ENCODE measurements at places on chromosomes 5 and 9.
A peak's percentile ranks its signal among the peaks of the same experiment; 100 is the strongest.

DNA sequence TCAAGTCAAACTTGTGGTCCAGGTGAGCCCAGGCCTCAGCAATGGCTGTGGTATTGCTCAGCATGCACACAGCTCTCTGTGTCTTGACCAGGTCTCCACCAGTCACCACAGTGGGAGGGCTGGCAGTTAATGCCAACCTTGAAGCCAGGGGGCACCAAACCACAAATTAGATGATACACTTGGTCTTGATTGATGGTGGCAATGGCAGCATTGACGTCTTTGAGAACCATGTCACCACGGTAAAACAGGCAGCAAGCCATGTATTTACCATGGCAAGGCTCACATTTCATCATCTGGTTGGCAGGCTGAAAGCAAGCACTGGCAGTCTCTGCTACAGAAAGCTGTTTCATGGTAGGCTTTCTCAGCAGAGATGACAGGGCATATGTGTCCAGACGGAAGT lies 40.0 kb downstream of the NIM1K start:
- no peak for DNase-seq

DNA sequence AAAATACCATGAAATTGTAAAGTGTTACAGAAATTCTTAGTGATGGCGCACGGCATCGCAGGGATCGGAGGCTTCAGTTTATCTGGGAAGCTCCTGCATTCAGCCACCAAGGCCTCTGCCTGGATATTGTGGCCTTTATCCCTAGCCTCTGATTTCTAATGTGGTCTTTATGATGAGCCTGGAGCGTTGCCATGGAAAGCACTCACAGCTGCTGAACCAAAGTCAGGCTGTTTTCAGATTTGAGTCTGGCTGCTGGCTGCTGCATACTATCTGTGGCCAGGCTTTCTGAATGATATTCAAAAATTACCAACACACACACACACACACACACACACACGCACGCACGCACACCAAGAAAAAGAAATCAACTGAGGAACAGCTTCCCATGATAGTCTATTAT lies 101.1 kb upstream of the ZNF366 start:
- DNase-seq = no peak

DNA sequence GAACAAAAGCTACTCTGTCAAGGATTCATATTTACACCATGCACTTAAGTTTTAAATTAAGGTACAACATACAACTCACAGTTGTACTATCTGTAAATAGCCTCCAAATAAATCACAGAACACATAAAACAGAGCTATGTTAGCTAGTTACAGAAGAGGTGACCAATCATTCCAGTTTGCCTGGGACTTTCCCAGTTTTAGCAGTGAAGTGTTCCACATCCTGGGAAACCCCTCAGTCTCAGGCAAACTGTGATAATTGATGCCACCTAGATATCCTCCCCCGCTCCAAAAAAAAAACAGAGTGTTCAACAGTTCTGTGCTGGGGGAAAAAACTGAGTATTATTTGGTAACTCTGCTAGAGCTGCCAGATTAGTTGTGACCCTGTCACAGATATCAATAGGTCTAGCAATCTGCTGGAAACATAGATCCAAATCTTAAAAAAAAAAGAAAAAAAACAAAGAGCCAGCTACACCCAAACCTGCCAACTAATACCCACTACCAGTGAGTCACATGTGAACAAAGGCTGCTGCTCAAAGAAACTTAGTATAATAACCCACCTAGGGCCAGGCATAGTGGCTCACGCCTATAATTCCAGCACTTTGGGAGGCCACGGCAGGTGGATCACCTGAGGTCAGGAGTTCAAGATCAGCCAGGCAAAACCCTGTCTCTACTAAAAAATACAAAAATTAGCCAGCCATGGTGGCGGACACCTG lies 5.7 kb downstream of the TBCA start:
- no peak for DNase-seq

DNA sequence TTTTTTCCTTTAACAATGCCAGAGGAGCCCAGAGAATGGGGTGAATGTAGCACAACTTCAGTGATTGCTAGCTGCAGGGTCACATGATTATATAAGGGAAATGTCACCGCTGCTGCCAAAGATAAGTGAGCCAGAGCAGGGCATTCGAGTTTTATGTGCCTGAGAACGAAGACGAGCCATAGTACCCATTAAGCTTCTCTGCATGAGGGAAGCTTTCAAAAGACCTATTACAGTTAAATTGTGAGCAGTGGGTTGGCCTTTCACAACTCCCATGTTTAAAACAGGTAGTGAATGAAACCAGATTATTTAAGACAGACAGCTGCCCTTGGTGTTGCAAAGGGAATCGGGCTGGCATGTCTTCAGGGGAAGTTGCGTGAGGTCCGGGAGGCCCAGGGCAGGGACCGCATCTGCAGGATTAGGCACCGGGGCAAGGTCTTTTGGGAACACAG lies 82.4 kb upstream of the TNFAIP8 start:
- DNase-seq = no peak

DNA sequence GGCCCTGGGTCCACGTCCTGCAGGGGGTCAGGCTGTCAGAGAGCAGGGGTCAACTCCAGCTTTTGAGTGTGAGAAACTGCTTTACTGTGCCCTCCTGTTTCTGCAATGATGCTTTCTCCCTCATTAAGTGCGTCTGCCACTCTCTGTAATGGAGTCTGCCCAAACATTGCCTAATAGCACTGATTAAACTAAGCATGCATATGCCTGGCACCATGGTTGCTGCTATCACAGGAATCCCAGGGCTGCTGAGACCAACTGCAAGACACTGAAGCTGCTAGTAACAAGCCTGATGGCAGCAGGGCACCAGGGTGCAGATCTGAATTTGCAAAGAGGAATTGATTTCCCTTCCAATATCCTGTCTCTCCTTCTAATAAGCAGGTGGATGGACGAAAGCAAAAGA lies 125.3 kb downstream of the SLC24A2 start:
- no peak for DNase-seq

DNA sequence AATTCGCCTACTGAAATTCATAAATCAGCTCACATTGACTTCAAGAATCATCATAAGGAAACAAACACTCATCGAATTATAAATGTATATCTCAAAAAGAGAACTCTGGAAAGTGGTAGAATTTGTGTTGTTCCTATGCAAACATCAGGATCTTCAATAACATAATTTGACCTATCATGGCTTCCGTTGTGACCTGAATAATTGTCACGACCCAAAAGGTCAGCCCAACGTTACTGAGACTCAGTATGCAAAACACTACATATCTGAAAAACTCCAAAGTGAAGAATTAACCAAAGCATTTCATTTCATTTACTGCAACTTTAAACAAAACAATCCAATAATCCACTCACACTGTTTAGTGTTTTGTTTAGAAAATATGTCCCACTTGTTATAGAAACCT lies 1.2 kb downstream of the RAPGEF6 start:
- no peak for DNase-seq

DNA sequence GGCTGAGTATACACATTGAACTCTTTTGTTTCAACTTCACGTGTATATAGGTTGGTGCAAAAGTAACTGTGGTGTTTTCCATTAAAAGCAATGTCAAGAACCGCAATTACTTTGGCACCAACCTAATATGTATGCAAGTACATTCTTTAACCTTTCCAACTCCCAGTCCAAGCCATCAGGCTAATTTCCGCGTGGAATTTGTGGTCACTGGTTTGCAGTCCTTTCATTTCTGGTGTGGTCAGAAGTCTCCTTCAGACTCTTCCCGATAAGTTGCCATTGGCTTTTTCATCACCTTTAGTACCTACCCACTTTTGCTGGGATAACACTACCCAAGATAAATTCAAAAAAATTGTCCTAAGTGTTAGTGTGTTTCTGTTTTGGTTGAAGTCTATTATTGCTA lies 84.0 kb downstream of the RGS3 start:
- no peak for DNase-seq

DNA sequence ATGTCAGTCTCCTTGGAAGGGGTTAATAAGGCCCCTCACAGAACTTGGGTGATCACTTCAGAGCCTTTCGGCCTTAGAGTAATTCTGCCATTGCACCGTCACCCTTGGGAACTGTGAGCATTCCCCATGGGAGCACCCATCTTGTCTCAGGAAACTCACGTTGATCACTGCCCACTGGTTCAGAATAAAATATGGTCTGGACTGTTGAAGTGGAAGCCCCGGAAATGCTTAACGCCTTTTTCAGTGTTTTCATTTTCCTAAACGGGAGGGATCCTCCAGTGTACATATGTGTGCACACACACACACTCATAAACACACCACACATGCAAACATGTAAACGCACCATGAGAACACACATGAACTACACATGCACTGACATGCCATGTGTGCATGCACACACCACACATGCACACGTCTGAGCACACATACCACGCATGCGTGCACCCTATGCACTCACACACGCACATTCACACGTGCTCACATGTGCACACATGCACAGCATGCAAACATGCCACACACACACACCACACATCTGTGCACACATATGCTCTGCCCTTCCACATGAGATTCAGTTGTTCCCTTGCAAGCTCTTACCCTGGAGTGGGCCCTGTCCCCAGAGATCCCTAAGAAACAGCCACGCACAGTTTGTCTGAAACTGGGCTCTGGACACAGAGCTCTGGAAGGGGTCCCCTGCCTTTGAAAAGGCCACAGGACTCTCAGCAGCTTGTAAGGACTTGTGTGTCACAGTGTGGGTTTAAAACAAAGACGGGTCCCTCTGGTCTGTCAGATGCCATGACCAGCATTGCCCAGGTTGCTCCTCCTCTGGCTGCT lies 17.0 kb downstream of the MRPL36 start:
- DNase-seq = no peak

DNA sequence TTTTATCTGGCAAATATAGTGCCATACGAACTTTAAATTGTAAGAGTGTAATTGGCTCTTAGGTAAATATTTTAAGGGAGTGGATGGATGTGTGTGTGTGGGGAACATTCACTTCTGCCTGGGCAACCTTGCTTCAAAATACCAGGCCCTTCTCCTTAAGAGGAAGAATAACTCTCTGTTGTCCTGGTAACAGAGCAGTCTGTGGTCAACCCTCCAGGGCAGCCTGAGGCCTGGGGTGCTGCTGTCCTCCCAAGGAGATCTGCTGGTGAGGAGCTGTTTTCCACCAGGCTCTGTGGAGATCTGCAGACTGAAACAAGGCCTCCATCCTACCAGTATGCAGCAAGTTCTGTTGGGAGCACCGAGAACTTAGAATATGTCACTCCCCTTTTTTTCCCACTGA lies 325.2 kb downstream of the PSAT1 start:
- no peak for DNase-seq

DNA sequence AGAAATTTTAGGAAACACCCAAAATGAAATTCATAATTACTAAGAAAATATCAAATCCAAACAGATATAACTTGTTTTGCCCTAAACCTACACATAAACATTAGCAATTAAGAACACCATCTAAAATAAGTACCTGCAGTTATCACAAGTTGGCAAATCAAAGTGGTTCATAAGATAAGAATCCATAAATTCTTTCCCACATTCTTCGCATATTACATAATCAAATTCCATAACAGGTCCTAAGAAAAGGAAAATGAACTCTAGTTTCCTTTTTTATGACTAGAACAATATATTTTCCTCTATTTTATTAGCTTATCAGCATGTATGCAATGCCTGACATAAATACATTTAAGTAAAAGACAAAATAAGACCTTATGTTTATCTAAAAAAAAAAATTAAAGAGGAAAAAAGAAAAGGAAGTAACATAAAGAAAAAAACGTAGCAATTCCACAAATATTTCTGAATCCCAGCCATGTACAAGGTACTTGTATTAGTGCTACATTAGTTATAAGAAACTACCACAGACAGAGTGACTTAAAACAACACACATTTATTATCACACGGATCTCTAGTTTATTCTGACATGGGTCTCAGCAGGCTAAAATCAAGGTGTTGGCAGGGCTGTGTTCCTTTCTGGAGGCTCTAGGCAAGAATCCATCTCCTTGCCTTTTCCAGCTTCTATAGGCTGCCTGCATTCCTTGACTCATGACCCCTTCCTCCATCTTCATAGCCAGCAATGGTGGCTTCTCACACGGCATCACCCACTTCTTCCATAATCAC lies 7.5 kb downstream of the XPA start:
- DNase-seq = peak; percentile 65

GRCh38 chr9:27371382-27371781 lies 74.4 kb upstream of the EQTN start:
- DNase-seq = no peak

- no peak for DNase-seq
Measured at GRCh38 chr9:113387560-113388230, 10.9 kb upstream of the HDHD3 start.

DNA sequence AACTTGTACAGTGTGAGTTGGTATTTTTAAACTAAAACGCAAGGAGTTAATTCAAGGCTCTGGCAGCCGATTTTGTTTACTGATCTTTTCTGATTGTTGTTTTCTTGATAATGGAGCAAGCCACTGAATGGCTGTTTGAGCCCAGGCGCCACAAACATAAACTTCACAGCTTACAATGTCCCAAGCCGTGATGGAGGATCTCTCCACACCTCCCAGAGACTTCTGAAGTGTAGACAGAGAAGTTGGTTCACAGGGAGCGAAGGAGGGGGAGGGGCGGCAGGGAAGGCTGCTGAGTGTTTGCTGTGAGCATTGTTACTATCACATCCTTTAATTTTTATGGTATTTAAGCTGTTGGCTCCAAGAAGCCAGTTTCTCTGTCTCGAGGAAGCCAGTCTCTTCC lies 14.7 kb downstream of the ISL1 start:
- DNase-seq = no peak

- no peak for DNase-seq
Measured at GRCh38 chr9:6805532-6805931, 47.8 kb downstream of the KDM4C start.

DNA sequence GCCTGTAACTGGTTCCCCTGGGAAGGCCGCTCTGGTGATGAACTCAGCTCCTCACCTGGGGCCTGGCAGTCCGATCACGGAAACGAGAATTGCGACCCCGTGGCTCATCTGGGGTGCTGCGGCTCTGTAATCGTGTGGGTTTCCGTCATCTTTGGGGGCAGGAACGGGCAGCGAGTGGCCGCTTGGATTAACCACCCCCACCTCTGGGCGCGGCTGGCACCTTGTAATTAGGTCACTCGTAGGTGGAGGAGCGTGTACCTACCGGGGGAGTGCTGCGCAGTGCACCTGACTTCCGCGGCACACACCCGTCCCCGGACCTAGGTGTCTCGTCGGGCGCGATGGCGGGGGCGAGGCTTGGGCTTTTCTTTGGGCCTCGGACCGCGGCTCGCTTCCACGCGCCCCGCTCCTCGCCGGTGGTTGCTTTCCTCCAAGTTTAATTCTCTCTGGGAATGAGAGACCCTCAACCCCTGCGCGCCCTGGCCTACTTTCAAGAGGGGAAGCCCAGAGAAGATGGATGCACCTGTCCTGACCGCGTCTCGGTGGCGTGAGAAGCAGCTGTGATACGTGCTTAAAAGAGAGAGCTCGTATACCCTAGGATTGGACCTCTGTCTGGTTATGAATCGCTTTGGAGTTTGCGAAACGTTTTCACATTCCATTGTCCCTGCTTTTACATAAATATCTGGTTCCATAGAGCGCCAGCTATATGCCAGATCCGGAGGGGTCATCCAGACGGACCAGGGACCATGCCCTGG lies 744 bp upstream of the PPP2CA start:
- DNase-seq = no peak

DNA sequence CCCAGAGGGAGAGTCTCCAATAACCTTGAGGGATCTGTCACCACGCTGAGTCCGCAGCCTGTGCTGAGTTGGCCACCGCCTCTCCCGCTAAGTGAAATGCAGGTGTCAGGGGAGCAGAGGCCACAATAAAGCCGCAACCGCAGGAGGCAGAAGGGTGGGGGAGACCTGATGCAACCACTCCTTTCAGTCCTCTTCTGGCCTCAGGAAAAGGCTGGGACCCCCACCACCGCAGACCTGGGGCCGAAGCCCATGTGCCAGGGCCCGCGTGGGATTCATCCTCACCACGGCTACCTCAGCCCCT lies 576 bp downstream of the MAP1B start:
- no peak for DNase-seq

Measured in pulmonary artery endothelial cell (primary cell).